Stimulated activated CD4-positive, alpha-beta T cell treated with anti-CD3 and anti-CD28 coated beads, Interleukin-15, amount 100 ng/mL, for 48 hours (primary cell): ENCODE measurements at places on chromosomes 5 and 9.
A peak's percentile ranks its signal among the peaks of the same experiment; 100 is the strongest.

DNA sequence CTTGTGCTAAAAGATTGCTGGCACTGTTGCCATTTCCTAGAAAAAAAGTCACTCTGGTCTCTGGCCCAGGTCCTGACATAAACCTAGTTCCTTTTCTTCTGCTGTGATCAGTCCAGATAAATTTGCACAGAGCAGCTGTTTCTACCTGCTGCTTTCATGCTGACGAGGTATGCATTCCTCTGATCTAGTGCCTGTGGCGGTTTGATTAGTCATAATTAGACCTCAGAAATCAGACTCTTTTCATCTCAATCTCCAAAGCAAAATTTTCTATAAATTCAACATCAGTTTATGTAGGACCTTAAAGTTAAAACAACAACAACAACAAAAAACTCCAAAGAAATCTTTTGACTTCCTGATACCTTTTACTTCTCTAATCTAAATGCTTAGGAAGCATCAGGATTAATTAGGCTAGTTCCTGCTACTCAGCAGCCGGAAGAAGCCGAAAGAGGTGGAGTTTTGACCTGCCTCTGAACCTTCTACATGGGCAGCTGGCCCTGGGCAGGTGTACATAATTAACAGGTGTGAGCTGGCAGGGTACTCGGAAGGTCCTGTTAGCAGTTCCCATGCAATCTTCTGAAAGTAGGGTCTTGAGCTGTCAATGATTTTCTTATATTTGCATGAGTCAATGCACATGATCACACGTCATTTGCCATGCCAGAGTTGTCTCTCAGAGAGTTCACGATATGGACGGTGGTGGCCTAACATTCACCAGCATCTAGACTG lies 83.3 kb upstream of the CCDC112 start:
- DNase-seq = no peak

DNA sequence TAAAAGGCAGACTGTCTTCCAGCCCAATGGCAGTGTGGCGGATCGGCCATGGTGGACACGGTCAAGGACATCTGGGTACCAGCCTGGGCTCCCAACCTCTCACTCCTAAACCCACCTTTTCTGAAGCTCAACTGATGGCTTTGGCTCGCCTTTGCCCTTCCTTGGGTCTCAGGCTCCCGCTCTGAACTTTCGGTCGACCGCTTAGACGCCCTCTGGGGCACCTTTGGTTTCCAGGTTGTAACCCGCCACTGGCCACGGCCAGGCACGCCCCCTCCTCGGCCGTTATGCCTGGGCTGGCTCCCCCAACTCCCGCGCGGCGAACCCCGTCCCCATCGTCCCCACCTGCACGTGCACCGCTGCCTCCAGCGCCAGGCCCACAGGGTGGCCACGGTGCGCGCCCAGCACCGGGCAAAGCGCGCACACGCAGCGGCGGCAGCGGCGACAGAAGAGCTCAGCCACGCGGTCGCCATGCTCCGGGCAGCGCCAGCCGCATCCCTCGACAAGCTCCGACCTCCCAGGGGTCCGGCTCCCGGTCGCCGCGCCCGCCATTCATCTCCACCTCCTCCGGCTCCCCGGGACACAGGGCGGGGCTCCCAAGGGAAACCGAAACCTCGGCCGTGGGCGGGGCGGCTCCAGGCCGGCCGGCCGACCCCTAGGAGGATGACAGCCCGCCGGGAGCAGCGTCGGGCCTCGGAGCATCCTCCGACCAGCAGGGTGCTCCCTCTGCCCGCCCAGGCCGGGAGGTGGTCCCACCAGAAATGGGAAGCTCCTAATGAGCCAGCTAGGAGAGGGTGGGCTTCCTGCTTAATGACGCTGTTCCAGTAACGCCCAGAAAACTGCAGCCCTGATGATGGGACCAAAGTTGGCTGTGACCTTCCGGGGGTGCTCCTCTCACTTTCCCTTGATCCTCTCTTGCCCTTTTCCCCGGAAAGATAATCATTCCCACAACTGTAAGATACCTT lies at the start of gene TRIM14:
Gene TRIM14 (minus strand): TSS at position 583 of the 962 bp plus-strand sequence. CDS start 34 bp downstream, at position 549.
- peak; percentile 50 for DNase-seq

DNA sequence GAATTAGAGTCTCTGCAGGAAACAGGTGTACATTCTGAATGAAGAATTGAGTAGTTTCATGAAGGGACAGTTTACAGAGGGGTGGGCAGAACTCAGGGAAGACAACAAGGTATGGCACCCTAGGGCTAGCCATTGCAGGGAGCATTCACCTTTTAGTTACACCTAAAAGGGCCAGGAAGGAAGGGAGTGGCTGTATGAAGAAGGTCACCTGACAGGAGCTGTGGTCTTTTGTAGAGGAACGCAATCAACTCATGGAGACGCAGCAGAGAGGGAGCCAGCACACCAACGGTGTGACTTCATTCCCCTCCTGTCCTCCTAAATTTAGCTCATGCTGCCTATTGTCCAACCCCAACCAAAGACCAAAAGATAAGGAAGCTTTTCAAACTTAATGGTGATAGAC lies 12.7 kb upstream of the ZCCHC7 start:
- DNase-seq = no peak

GRCh38 chr5:177983763-177984583 lies 12.1 kb downstream of the PROP1 start:
- no peak for DNase-seq

DNA sequence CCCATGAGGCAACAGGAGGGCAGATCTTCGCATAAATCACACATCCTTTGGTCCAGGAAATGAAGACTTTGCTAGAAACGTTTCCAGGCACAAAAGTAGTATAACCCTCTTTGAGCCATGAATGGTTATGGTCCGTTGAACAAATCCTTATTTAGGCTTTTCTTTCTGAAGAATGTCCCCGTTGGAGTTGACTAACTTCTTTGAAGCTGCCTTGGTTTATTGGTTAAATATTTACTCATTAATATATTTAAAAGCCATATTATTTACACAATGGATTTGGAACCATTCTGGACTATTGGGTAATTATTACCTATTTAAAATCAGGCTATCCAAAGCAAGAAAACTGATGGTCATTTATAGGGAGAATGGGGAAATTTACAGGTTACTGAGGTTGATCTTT lies 347.6 kb upstream of the SLC30A5 start:
- no peak for DNase-seq

- no peak for DNase-seq
These were observed 180.2 kb downstream of the TRPM3 start for GRCh38 chr9:70941191-70941590.
